CD14-positive monocyte (primary cell): ENCODE measurements at places on chromosomes 6 and 20. TPM values are rescaled to one million over a fixed set of nuclear protein-coding genes. Genes with fewer than 3 reads are reported as not detected.
A peak's percentile ranks its signal among the peaks of the same experiment; 100 is the strongest.

Gene ENPP4
- 1.1 TPM for polyA plus RNA-seq

Gene LY86
- polyA plus RNA-seq, result 454 TPM

Gene SRSF12
- polyA plus RNA-seq, result not detected in 2 replicates

Gene RRP36
- 20.3 and 26.6 TPM in 2 replicates for polyA plus RNA-seq

Gene GINS1
- 0.28 TPM for polyA plus RNA-seq

Gene SLC44A4
- polyA plus RNA-seq, result not detected in 2 replicates

Gene PACRG
- not detected in 2 replicates for polyA plus RNA-seq

Gene HINT3
- 12.3 TPM for polyA plus RNA-seq

Gene MUCL3
- not detected in 2 replicates for polyA plus RNA-seq

Gene RRAGD
- 7.9 TPM for polyA plus RNA-seq

DNA sequence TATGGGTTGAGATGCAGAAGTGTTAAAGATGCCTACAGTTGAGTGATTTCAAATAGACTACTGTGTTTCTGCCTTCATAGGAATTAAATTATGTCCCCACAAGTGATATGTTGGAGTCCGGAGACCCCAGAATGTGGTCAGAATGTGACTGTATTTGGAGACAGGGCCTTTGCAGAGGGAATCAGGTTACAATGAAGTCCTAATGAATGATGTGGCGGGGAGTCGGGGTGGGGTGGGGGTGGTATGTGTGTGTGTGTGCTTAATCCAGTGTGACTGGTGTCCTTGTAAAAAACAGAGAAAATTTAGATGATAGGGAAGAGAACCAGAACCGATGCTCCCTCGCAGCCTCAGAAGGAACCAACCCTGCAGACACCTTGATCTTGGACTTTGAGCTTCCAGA lies 448.2 kb downstream of the QKI start:
- peaks cover 17% of the 10 kb centered on the region for H3K27me3 ChIP-seq
- H3K36me3 ChIP-seq, result no peaks in the 10 kb centered on the region
- H3K4me3 ChIP-seq, result no peak overlapping the region
- H3K4me1 ChIP-seq, result peaks cover 6% of the 10 kb centered on the region
- no peak overlapping the region for H3K27ac ChIP-seq

DNA sequence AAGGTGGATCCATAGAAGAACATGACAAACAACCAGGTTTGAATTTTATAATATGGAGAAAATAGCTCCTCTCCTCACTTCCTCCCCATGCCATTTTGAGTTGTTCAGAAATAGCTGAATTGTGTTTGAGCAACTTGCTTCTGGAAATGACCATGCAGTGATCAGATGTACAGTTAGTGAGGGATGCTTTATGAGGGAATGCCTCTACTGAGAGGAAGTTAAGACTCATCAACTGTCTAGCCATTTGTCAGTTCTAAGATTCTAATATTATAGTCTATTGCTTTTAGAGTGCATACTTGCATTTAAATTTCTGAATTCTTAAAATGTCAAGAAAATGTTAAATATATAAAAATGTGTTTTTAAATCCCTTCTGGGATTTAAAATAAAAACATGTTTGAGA lies 3.8 kb downstream of the LAMA2 start:
- no peaks in the 10 kb centered on the region for H3K27me3 ChIP-seq
- H3K36me3 ChIP-seq, result no peaks in the 10 kb centered on the region
- no peaks in the 10 kb centered on the region for H3K4me1 ChIP-seq

DNA sequence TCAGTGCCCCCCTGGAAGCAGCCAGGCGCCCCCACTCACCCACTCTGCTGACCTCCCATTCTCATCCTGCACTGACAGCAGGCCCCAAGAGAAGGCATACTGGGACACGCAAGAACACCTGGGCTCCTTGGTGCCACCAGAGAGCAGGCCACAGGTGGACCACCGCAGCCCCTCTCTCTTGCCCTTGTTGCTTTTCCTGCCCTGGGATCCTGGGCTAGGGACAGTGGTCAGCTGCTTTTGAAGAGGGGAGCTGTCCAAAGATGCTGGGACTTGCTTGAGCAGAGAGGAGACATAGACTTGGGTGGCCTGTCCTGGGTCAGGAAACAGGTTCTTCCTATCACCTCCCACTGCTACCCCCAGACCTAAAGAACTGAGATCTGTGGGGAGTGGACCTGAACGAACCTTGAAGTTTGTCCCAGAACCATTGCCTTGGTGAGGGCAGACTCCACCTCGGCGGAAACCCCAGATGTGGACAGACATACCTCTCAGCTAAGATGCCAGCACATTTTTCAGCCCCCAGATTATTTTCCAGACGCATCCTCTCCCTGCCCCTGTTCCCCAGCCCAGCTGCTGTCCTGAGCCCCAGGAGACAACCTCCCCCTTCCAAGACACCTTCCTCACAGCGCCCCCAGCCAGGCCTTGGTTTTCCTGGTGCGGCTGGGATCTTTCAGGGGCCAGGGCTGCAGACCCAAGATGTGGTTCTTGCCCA lies 1.1 kb downstream of the GLP1R start:
- DNase-seq, result no peak

DNA sequence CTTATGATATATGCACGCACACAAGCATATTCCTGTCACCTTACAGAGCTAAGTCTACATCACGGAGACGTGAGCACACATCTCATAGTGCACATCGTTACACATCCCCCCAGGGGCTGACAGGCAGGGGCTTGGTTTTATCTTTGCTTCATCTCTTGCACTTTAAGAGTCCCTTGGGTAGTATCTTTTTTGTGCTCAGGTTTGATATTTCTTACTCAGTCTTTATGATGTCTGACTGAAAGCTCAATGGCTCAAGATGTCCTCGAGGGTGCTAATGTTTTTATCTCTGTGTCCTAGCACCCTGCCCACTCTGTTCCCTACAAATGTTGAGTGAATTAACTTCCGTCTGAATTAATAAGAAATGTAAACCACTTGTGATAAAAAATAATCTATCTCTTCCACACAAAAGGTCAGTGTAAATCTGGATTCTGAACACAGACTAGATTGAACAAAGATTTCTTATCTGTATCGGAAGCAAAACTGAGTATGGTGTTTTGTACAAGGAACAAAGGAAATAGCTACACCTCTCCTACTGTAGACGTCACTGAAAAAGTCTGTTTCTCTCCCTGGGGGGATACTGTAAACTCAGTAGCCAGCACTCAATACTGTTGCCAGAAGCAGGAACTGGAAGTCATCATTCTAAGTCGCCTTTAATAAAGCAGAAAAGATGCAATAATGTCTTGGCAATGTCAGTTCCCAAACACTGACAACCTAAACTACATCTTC lies 195.1 kb downstream of the PRKN start:
- DNase-seq, result no peak
- no peaks in the 10 kb centered on the region for H3K27me3 ChIP-seq
- H3K36me3 ChIP-seq, result no peaks in the 10 kb centered on the region
- no peak overlapping the region for H3K4me3 ChIP-seq

DNA sequence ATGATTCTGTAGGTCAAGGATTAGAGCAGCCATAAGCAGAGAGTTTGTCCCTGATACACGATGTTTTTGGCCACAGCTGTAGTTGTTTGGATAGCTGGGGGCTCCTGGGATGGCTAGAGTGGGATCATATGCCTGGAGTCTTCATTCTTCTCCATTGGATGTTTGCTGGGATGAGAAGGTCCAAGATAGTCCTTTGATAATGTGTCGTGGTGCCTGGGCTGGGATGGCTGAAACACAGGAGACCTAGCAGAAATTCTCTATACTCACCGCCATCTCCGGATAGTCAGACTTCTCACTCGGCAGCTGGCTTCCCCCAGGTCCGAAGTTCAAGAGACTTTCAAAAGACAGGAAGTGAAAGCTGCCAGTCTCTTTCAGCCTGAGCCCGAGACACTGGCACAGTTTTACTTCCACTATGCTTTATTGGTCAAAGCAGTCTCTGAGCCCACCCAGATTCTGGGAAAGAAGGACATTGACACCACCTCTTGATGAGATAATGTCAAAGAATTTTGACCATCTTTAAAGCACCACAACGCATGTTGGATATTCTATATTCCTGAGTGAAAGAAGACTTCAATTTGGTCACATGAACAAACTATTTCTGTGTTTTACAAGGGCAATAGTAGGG lies 16.0 kb downstream of the MARCKS start:
- no peaks in the 10 kb centered on the region for H3K36me3 ChIP-seq
- H3K4me1 ChIP-seq, result peaks cover 8% of the 10 kb centered on the region
- peak overlapping the region; percentile 50 for H3K27ac ChIP-seq

DNA sequence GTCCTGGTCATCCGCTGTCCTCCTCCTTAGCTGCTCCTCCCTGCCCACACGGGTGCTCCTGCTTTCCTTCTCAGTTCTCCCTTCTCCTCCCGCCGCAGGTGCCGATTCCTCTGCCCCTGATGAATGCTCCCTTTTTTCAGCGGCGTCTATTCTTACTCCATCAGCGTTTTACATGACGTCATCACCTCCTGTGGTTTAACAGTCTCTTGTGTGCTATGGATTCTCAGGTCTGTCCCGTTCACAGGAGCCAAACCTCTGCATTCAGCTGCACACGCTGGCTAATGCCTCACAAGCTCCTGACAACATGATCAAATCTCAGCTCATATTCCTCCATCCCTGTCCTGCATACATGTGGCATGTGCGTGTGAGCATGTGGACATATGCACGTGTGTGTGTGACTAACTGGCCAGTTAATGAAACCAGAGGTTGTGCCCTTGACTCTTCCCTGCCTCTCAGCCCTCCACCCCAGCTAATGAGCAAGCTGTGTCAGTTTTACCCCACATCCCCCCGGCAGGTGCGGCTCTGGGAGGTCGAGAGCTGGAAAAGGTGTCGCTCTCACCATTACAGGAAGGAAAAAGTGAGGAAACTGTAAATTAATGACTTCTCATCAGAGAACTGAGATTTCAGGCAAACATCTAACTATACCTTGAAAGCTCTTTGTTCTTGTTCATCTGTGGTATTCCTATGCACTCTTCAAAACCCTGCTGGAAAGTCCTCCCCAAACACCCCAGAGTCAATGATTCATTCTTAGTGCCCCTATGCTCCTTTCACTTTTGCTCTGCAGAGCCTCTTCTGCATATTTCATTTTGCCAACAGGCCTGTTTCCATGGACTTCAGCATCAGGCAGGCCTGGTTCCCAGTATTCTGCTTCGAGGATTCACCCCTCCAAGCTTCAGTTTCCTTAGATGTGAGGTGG lies 163.1 kb downstream of the TTLL2 start:
- no peaks in the 10 kb centered on the region for H3K4me1 ChIP-seq
- DNase-seq, result no peak
- no peak overlapping the region for H3K4me3 ChIP-seq
- no peaks in the 10 kb centered on the region for H3K27me3 ChIP-seq

DNA sequence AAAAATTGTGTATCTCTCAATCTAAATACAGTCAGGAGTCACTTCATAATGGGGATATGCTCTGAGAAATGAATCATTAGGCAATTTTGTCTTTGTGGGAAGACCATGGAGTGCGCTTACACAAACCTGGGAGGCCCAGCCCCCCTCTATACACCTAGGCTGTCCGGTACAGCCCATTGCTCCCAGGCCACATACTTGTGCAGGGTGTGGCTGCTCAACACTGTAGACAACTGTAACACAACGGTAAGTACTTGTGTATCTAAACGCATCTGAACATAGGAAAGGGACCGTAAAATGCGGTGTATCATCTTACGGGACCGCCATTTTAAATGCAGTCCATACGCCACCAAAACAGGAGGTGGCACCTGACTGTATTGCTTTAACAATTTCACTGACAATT lies 58.0 kb upstream of the FRMD1 start:
- no peak overlapping the region for H3K4me3 ChIP-seq
- no peaks in the 10 kb centered on the region for H3K4me1 ChIP-seq
- DNase-seq, result no peak
- H3K36me3 ChIP-seq, result no peaks in the 10 kb centered on the region

- no peaks in the 10 kb centered on the region for H3K27me3 ChIP-seq
- no peaks in the 10 kb centered on the region for H3K4me1 ChIP-seq
- DNase-seq, result no peak
- H3K4me3 ChIP-seq, result no peak overlapping the region
- no peaks in the 10 kb centered on the region for H3K36me3 ChIP-seq
Observed at GRCh38 chr20:42258564-42259302, 640.6 kb upstream of the CHD6 start.

DNA sequence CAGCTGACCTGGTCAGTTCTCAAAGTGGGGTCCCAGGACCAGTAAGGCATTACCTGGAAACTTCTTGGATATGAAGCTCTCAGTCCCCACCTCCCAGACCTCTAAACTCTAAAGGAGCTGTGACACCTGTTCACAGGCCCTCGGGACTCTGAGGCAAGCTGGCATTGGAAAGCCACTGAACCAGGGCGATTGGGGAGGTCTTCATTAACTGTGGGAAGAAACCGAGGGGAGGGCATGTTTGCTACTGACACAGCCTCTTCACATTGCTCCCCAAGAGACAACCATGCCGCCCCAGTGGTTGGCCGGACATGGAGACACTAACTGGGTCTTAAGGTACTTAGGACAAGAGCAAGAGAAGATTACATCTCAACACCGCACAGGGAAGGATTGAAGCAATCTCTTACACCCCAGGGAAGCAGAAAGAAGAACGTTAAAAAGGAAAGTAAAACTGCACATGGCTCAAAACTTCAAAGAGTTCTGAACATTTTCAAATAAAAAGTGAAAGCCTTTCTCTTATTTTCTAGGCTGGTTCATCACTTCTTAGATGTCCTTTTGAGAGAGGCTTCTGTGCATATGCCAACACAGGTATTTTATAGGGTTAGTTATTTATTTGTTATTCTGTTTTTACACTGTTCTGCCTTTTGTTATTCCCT lies 210.0 kb upstream of the CST7 start:
- no peak overlapping the region for H3K27ac ChIP-seq
- H3K4me3 ChIP-seq, result no peak overlapping the region

GRCh38 chr20:19774135-19774933 lies 16.3 kb downstream of the RIN2 start:
- H3K27me3 ChIP-seq, result no peaks in the 10 kb centered on the region
- no peak overlapping the region for H3K27ac ChIP-seq
- DNase-seq, result no peak
- peaks cover 4% of the 10 kb centered on the region for H3K4me1 ChIP-seq
- H3K4me3 ChIP-seq, result no peak overlapping the region

DNA sequence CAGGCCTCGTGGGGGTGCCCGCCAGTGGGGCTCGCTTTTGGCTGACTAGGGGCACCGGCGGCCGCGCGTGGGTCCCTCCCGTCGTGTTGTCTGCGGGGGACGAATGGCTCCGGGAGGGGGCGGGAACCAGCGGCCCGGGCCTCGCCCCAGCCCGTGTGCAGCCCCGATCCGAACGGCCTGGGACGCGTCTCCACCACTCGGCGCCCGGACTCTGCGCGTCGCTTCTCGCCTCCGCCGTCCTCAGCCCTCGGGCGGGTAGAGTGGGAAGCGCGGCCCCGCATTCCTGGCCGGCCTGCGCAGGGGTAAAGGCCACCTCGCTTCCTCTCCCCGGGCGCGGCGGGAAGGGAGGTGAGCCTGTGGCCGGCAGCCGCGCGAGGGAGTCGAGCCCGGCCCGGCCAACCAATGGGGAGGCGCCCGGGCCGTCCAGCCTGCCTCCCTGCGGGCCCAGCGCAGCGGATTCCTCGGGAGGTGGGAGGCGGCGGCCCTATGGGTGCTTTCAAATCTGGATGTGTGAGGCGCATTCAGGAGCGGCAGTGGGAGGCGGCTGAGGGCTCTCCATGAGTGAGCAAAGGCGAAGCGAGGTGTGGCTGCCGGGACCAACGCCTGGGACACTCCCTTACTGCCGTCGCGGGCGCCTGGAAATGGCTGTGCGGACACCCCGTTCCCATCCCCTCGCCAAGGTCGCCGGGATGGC lies 1.1 kb upstream of the ZBTB46 start:
- H3K27me3 ChIP-seq, result peaks cover 28% of the 10 kb centered on the region
- peak overlapping the region; percentile 18 for H3K4me3 ChIP-seq
- H3K4me1 ChIP-seq, result peaks cover 21% of the 10 kb centered on the region
- H3K27ac ChIP-seq, result no peak overlapping the region
- no peak for DNase-seq

GRCh38 chr20:21232546-21233280 lies 70.4 kb upstream of the XRN2 start:
- peaks cover 3% of the 10 kb centered on the region for H3K36me3 ChIP-seq
- no peaks in the 10 kb centered on the region for H3K4me1 ChIP-seq
- no peak for DNase-seq

GRCh38 chr6:33456156-33456555 lies 1.8 kb downstream of the ZBTB9 start:
- H3K4me3 ChIP-seq, result no peak overlapping the region
- H3K27ac ChIP-seq, result no peak overlapping the region
- H3K36me3 ChIP-seq, result no peaks in the 10 kb centered on the region
- peaks cover 39% of the 10 kb centered on the region for H3K4me1 ChIP-seq
